ENCODE measurements at places on chromosomes 12 and 14. TPM values are rescaled to one million over a fixed set of nuclear protein-coding genes. Genes with fewer than 3 reads are reported as not detected.

GRCh38 chr12:48115957-48116356 is 3.2 kb upstream of the PFKM start:
- DNase-seq, result no peak

GRCh38 chr12:94286583-94287244 is 138.3 kb downstream of the PLXNC1 start:
- DNase-seq, result no peak

The MYRFL gene
- not detected for total RNA-seq

The ACSM4 gene
- total RNA-seq, result not detected

DNA sequence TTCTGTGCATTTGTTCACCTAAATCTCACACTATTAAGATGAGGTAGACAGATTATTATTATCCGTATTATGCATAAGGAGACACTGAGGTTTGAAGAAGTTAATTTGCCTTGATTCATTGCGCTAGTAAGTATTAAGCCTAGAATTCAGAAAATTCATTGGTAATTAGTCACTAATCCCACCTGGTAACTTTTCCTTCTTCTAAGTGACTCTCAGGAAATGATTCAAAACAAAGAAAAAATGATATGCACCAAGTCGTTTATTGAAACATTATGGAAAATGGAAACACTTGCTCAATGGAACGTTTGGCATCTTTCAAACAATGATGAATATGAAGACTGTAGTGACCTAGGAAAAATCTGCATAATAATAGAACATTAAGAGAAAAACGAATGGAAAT is 15.2 kb downstream of the RFX4 start:
- DNase-seq, result no peak

DNA sequence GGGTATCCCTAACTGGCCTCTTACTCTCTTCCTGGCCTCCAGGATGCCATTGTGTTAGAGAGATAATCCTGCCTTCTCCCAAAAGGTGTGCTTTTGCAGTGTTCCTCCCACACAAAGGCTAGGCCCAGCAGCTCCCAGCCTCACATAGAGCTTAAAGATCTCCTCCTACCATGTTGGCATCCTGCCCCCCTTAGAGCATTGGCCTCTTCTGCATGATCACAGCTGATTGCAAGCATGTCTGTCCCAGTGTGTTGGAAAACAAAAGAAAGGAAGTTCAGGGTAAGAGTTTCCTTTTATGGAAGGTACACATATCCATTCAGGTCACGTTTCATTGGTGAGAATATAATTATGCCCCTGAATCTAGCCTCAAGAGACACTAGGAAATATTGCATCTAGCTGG is 405.4 kb downstream of the TMTC2 start:
- DNase-seq, result no peak

The GNPTAB gene
- 25.3 TPM for total RNA-seq

DNA sequence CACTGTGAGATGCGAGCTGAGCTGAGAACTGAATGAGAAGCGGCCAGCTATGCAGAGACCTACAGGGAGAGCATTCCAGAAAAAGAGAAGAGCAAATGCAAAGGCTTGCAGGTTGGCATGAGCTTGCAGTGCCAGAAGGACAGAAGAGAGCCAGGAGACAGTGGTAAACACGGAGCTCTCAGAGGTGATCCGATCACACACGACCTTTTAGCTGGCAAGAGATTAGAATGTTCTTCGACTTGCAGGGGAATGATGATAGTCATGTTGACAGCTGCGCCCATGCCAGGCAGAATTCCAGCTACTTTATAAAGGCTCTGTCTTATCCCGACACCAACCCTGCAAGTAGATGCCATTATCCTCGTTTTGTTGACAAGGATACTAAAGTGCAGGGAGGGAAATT is 256.8 kb downstream of the VRK1 start:
- DNase-seq, result no peak

DNA sequence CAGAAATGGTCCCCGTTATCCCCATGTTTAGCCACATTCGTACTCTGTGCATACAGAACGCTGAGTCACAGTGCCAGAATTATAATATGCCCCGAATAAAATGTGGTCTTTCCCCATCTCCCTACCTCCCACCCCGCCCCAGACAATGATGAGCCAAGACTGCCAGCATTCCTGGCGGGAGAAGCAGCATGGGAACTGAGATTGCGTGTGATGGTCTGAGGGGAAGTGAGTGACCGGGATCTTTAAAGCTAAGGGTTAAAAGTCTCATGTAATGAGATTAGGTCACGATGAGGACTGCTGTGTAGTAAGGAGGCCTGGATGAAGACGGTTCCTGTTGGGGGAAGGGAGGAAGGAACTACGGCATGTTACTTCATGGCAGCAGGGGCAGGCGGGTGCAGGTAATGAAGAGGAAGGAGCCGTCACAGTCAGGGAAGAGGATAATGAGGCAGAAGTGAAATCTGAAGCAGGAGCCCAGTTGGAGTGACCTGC is 243.3 kb upstream of the FKBP4 start:
- no peak for DNase-seq

GRCh38 chr12:114747012-114747858 is 63.3 kb upstream of the TBX3 start:
- DNase-seq, result no peak

GRCh38 chr12:13425766-13426165 is 229.2 kb downstream of the EMP1 start:
- DNase-seq, result no peak

The GRIN2B gene
- total RNA-seq, result not detected

The GPR68 gene
- total RNA-seq, result 0.55 TPM

- peak; percentile 38 for DNase-seq
Observed at GRCh38 chr12:1934068-1934467, 15.6 kb upstream of the CACNA2D4 start.

- no peak for DNase-seq
Observed at GRCh38 chr12:115303723-115304309, 619.8 kb upstream of the TBX3 start.

The ESPL1 gene
- total RNA-seq, result 0.59 TPM

GRCh38 chr14:50677527-50678063 is 9.5 kb upstream of the SAV1 start:
- no peak for DNase-seq

GRCh38 chr14:79758985-79759384 is 452.3 kb downstream of the DIO2 start:
- no peak for DNase-seq

Measured in right atrium auricular region (tissue), 2 donors.